ENCODE measurements at places on chromosomes 4 and X. TPM values are rescaled to one million over a fixed set of nuclear protein-coding genes. Genes with fewer than 3 reads are reported as not detected.

GRCh38 chrX:71955530-71956120, 45.0 kb downstream of the NHSL2 start:
- ATAC-seq: no peak

DNA sequence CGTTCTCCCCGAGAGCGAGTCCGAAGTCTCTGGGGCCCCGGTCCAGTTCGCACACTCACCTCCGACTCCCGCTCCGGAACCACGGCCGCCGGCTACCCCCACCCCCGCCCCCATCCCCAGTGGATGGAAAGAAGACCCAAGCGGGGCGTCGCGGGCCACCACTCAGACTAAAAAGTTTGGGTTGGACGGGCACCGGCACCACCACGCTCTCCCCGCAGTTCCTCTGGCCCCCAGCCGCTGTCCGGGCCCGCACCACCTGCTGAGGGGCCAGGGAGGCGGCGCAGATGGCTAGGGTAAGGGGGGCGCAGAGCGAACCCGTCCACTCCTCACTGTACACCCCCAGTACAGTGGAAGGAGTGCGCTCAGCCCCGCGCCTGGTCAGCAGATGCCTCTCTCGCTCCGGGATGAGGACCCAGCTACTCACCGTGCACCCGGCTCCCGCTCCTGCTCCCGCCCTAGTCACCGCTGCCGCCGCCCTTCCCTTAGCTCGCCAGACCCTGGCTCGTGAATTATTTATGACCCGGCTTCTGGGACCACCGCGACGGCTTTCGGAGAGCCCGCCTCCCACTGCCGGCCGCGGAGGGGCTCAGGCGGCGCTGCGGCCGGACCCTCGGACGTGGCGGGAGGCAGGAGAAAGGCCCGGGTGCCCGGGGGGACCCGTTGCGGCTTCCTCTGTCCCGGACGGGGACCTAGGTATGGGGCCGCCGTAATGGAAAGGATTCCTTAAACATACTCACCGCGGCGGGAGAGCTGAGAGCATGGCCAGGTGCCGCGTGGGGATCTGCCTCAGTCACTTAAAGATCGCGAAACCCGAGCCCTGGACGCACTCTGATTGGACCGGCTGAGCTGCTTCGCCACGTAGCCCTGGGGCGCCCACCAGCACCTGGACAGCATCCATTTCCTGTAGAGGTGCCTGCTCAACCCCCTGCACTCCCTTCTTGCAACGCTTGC, at the start of gene PROM1:
PROM1 (minus strand) TSS at position 783 of the 951 bp plus-strand sequence. CDS start 8,117 bp downstream, outside the sequence.
- ATAC-seq: peak; percentile 28

DNA sequence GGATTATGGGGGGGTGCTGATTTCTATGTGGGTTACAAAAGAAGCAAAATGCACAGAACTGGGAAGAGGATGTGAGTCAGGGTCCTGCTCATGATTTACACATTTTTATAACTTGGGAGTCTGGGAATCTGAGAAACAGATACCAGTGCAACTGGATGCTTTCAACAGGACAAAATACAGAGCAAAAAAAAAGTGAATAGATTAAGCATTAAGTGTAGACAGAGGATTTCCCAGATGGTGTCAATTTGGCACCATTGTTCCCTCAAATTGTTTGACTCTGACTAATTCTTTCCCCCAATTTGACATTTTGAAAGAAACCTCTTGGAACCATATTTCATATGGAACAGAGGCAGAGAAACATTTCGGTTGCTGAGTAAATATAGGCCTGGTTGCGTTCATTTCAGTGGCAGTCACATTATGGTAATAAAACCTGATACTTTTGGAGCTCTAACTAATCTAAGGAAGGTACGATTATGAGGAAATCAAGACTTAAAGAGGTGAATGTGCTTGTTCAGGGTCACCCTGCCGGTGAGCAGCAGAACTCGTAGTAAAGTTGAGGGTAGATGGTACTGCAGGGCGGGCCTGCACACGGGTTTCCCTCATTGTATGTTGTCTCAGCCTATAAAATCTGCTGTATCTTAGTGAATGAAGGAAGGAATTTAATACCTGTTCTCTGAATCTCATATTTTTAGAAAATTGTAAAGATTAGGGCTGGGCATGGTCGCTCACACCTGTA, 18.7 kb upstream of the CDKL5 start:
- ATAC-seq: no peak

GRCh38 chr4:154511548-154511947, 19.9 kb upstream of the DCHS2 start:
- no peak for ATAC-seq

- no peak for ATAC-seq
These were observed 13.4 kb downstream of the LARP7 start for GRCh38 chr4:112650332-112650731.

DNA sequence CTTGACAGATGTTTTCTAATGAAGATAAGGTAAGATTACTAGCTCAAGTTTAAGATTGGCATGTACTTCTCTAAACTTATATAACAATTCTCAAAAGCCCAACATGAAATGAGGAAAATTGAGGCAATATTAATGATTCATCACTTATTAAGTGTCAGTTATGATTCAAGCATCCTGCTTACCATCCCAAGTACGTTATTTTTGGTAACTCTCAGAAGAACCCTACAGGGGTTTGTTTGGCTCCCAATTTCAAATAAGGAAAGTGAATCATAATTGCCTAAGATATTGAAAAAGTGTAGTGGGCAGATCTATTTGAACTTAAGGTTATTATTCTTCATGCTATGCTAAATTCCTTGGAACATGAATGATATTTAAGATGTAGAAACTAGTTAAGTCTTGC, 387.9 kb upstream of the TENM3 start:
- no peak for ATAC-seq

GRCh38 chr4:2507855-2508254, 28.6 kb upstream of the FAM193A start:
- no peak for ATAC-seq

Gene SCLT1
- total RNA-seq: 12.0 TPM

- no peak for ATAC-seq
These were observed 1.2 kb downstream of the NEK1 start for GRCh38 chr4:169611157-169611556.
